ENCODE measurements at places on chromosomes 2 and 18. TPM values are rescaled to one million over a fixed set of nuclear protein-coding genes. Genes with fewer than 3 reads are reported as not detected.

DNA sequence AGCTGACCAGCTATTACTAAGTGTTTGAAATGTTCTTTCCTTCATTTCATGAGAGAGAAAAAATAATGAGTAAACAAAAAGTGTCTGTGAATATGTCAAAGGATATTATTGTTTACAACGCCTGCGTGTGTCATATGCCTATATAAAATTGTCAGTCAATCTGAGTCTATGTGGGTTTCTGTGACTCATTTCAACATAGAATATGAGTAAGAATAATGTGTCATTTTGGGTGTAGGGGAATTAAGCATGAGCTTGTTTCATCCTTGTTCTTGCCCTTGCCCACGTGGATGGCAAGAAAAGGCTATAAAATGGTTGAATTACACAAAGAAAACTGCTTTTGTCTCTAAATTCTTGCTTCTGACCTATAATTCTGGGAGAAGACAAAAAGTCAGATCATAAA, 466.0 kb downstream of the PTH2R start:
- no peak for DNase-seq

GRCh38 chr2:152005607-152006006, 93.2 kb downstream of the CACNB4 start:
- no peak for DNase-seq

IL1R1 gene
- total RNA-seq: 2.5 TPM

FIGN gene
- 0.02 TPM for total RNA-seq

SP140 gene
- total RNA-seq: 0.35 TPM

- peak; percentile 15 for DNase-seq
Observed at GRCh38 chr2:217105733-217106649, 246.1 kb upstream of the TNP1 start.

SLC9A2 gene
- 1.4 TPM for total RNA-seq

MAPRE2 gene
- total RNA-seq: 47.5 TPM

Data from K562 (cell line).